ENCODE measurements at places on chromosomes 5 and 9.

GRCh38 chr9:38065369-38066075, 3.5 kb downstream of the SHB start:
- DNase-seq = no peak

- no peak for DNase-seq
Observed at GRCh38 chr9:115035841-115036612, 81.9 kb downstream of the TNC start.

GRCh38 chr9:112711050-112711689, 6.7 kb downstream of the INIP start:
- no peak for DNase-seq

DNA sequence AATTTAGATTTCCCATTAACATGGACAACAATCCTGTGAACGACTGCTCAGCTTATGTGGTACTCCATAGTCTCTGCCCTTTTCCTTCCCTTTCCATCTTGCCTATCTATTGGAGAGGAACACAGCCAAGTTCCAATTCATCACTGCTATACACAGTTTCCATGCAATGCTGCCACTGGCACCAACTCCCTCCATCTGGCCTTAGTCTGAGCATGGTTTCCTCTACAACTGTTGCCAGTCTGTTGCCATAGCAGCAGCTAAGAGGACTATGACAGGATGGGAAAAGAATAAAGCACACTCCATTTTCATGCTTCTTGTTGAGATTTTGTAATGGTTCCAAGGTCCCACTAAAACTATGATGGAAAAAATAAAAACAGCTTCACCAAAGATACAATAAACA, 189.0 kb downstream of the HCN1 start:
- no peak for DNase-seq

DNA sequence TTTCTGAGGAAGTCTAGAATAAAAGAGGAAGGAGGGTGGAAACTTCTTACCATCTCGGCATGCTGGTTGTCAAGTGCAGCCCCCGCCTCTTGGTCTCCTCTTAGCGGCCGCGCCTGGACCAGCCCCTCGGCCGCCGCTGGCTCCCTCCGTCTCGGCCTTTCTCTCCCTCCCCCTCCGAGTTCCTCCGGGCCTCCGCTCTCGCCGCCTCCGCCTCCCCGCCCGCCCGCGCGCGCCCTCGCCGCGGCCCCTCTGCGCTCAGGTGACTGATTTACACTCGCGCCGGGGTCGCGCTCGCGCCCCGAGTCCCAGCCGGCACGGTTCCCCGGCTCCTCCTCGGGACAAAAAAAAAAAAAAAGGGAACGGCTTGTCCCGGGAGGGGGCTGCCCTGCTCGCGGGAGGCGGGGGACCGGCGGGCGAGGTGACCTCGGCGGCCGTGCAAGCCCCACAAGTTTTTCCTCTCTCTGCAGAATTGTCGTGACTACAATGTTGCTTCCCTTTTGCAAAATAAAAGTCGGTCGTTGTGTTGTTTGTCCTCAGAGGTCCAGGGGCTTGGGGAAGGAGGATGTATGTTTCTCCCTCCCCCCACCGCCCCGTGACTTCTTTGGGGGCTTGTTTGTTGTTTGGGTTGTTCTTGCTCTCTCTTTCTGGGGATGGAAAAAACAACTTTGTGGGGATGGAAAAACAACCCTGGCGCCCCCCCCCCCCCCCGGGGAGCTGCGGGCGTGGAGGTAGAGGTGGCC, at the start of gene BNC2:
Gene BNC2 (minus strand): TSS at position 75 of the 740 bp plus-strand sequence. CDS start 22 bp downstream, at position 53.
- DNase-seq = no peak

DNA sequence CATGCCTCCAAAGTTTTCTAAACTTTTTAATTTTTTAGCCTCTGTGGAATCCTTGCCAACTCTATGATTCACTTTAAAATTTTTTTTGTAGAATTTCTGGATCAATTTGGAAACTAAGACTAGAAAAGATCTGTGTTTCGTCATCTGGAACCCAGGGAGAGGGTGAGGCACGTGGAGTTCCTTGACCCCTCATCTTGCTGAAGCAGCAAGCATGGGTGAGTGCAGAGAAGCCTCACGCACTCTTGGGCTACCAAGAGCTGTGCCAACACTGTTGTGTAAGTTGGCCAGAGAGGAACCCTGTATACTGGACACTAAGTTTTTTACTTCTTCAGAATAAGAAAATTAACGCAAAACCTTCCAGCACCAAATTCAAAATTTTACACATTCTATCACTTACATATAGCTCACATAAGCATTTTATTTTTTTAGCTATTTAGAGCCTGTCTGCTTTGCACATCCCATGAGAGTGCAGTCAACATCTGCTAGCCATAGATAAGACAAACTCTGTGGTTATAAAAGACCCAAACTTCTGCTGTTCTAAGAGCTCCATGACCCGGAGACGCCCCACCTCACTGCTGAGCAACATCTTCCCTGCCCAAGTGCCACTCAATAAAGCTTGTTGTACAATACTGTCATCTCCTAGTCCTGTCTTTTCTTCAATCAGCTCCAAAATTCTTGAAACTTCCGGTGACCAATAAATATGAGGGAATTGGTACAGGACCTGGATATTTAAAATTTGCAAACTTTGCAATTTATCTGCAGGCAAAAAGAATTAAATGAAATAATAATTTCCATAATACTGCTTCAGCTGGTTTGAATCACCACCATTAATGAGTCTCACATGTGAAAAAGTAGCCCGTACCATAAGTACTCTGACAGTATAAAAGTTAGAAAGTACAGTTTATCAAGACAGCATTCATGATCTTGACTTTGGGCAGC, 69.7 kb upstream of the ADCY2 start:
- DNase-seq = no peak

- DNase-seq = no peak
Observed at GRCh38 chr5:157518963-157519362, 56.6 kb downstream of the ADAM19 start.

DNA sequence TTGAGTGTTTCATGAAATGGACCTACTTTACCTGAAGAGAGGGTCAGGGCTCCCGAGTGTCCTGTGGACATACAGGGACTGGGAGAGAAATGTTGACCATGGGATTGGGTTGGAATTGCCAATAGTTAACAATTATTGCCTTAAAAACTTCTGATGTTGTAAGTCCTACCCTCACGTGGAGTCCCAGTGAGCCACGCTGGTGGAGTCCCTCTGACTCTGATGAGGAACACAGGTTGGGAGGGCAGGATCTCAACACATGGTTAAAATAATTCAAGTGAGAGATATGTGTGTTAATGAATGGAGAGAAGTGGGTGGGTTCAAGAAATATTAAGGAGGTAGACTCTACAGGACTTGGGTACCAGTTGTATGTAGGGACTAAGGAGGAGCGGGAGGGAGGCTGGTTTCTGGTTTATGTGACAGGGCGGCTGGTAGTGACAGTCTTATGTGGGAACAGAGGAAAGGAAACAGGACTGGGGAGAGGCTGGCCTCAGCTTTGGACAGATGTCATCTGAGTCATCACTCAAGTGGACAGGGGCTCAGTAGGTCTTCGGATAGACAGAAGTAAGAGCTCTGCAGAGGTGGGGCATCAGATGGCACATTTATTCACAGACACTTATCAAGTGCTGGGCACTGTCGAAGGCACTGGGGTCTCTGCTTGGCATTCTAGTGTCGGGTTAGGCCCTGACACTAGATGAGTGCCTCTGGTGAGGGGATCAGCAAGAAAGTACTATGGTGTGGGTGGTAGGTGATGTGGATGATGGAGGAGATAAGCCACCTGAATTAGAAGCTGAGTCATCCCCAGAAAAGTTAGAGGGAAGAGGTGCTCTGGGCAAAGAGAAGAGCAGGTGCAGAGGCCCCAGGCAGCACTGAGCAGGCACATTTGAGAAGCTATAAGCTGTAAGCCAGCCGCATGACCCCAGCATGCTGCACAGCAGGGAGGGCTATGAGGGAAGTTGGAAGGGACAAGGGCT, 27.2 kb downstream of the MAML1 start:
- DNase-seq = no peak

DNA sequence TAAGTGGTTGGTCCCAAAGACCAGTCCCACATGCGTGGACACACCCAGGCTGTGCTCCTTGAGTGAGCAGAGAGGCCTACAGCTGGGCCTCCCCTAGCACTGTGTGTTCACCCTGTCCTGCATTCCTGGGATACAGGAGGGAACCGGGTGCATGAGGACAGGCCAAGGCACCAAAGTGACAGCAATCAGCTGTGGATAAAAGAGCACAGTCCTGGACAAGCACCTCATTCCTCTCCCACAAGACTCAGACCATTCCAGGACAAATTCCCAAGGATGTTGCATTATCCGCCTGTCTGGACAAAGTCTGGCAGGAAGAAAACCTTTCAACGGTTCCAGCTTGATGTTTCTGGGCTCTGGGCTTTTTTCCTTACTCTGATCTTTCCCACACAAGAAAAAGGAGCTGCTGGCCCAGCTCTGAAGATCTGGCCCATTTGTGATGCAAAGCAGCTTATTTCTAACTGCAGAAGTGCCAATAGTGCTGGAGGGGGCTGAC, 273.2 kb downstream of the ENC1 start:
- no peak for DNase-seq

DNA sequence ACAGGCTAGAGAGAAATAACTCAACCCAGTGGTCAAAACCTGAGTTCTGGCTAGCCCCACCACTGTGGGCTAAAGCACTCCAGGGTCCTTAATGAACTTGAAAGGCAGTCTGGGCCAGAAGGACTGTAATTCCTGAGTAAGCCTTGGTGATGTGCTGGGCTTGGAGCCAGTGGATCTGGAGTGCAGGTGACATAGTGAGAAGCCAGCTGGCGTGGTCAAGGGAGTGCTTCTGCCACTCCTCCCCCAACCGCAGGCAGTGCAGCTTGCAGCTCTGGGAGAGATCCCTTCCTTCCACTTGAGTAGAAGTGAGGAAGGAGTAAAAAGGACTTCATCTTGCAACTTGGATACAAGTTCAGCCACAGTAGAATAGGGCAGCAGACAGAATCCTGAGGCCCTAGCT, 424.0 kb downstream of the CDH18 start:
- DNase-seq = no peak

DNA sequence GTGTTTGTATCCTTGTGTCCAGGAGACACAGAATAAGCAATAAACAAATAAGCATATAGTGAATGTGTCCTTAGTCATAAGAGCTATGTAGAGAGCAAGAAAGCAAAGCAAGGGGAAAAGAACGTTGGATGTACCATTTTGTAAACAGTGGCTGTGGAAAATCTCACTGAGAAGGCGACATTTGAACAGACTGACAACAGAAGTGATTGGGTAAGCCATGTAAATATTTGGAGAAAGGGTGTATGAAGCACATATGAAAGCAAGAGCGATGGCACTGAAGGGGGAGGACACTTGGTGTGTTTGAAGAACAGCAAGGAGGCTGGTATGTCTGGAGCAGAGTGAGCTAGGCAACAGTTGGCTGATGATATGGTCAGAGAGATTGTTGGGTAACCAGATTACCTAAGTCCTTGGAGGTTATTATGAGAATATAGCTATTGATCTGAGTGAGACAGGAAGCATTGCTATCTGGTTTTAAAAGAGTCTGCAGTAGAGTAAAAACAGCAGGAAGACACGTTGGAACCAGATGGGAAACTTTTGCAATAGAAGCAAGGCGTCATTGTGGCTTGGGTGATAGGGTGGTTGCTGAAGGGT, 115.5 kb upstream of the IL7R start:
- DNase-seq = no peak

GRCh38 chr5:65986050-65986451, 59.7 kb downstream of the ERBIN start:
- DNase-seq = no peak

DNA sequence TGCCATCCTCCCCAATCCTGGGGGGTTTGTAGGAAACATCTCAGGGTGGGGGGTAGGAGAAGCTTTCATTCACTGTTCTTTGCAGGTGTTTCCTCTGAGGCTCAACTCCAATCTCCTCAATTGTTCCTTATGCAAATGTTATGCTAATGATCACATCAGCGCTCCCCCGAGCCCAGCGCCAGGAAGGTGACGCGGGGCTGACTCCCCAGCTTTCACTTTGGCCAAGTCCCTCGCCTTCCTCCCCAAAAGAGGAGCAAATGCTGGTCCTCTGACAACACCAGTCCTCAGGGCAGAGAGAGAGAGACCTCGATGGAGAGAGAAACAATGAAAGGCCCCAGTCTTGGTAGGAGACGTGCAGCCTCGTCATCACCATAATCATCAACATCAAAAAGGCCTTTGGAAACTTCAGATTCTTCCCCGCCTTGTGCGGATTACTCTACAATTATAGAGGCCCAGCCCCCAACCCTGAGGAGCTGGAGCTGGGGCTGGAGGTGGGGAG, 39.1 kb downstream of the PCDH1 start:
- no peak for DNase-seq

Measured in ascending aorta (tissue), 2 donors.